ENCODE measurements at places on chromosomes 1 and 21. TPM values are rescaled to one million over a fixed set of nuclear protein-coding genes. Genes with fewer than 3 reads are reported as not detected.

TENT5C gene
- 6.5 TPM for total RNA-seq

DNA sequence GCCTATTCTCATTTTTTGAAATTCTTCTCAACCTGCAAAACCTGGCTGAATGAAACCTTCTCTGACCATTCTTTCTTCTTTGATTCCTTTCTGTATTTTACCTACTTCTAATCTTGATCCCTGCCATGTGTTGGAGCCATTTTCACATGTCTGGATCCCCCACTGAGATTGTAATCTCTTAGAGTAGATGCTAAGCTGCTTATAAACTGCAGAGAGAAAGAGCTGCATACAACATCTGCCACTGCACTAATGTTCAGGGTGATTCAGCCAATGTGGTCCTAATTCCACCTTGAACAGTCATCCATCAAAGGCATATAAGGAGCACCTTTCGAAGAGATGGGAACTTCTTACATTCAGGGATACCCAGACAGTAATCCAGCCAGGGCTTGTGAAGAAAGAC is 16.2 kb upstream of the DAB1 start:
- no peak for DNase-seq

SAMD13 gene
- 0.72 TPM for total RNA-seq

DNA sequence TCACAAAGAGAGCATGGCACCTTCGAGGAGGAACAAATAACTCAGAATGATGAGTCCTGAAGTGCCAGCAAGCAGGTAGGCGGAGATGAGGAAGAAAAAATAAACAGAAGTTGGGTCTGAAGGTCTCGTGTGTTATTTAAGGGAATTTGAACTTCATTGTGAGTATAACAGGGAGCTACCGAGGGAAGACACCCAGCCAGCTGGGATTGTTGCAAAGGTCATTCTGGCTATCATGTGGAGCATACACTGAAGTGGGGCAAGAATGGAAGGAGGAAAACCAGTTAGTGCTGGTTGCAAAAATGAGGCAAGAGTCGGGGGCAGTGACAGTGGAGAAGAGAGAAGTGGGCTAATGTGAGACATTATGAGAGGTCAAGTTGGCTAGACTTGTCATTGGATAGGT is 53.6 kb upstream of the RAP1A start:
- DNase-seq, result no peak

FAM110D gene
- total RNA-seq, result 4.6 TPM

GRCh38 chr1:198708761-198709525 is 70.1 kb downstream of the PTPRC start:
- no peak for DNase-seq

DNA sequence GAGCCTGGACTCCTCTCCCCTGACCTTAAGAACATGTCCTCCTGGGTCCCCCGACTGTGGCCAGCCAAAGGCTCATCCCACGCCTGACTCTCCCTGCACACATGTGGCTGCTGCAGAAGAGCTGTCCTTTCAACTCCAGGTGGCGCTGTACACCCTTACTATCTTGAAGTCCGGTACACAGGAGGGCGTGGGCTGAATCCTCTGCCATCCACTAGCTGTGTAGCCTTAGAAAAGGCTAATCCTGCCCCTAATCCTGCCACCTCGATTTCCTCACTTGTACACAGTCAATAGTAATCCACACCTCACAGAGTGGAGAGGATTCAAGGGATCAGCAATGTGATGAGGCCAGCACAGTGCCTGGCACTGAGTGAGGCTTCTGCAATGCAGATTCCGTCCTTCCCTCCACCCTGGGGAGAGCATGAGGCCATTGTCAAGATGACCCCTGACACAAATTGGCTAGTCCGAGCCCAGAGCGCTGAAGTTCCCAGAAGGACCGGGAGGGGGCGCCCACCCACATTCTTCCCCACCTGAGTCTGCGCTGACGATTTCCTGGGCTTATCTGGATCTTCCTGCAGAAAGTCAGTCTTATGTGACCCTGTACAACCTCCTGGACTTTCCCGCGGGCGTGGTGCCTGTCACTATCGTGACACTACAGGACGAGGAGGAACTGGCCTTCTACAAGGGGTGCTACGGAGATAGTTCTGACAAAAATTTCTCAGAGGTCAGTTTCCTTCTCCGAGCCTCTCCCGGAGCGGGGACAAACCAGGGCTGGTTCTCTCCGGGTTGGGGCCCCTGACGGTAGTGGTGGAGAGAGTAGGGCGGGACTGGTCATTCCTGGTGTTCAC is 47.1 kb upstream of the DMBX1 start:
- DNase-seq, result peak; percentile 60

DNA sequence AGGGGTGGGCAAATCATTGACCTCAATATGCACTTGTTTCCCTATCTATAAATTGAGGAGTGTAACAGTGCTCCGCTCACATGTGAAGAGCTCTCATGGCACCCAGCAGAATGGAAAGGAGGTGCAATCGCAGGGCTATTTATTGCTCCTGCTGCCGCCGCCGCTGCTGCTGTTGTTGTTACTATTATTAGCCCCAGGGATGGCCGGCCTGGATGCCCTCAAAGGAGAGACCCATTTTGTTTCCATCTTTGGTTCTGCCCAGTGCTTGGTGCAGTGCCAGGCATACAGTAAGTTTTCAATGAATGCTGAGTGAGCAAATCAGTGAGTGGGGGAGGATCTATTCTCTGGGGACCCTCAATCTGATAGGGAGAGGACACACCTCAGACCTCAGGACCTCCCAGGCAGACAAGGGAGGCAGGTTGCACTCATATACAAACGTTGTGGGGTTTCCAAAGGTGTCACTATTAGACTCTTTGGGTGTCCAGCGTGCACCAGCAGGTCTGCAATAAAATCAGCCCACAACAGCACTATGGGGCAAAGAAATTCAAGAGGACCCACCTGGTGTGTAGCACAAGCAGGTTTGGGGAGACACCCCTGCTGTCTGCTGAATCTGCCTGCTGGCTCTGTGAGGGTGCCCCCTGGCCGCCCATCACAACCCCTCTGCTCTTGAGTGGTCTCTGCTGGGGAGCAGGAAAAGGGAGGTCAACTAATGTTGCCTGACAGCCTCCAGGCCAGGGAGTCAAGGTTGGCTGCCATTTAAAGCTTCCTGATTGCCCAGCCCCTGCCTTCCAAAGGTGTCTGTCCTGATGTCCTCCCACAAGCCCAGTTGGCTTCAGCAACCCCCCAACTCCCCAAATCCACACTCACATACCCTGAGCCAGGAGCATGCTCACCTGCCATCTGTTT is 136.3 kb downstream of the ACTL8 start:
- DNase-seq, result no peak

DNA sequence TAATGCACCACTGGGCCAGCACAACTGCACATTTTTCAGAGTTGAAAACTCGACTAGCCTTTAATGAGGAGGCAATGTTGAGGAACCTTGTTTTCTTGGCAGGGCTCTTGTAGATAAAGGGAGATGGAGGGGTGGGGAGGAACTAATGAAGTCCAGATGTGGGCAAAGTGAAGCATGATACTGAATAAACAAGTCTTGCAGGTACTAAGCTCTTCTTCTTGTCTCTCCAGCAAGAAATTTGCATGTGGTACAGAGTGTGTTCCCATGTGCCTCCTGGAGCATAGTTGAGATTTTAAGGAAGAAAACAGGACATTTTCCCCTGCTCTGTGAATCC is 47.0 kb downstream of the PLPP3 start:
- DNase-seq, result no peak

- DNase-seq, result no peak
Measured at GRCh38 chr1:153550827-153551500, 1.9 kb upstream of the S100A3 start.

DNA sequence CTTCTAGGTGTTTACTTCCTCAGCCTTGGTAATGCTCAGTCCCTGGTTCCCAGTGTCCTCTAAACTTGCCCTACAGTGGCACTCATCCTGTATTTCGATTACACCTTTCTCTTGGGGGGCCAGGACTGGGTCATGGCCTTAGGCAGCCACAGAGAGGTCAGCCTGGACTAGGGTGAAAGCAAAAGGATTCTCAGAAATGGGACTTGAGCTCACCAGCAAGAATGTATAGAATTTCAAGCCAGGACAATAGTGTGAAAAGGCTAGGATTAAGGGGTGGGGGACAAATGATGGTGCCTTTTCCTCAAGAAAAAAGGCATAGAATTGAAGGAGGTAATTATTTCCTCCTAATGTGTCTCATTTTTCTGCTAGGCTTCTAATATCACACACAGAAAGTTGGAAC is 166.8 kb upstream of the RUNX1 start:
- DNase-seq, result no peak

GRCh38 chr1:170388489-170388888 is 143.5 kb upstream of the GORAB start:
- DNase-seq, result no peak

DNA sequence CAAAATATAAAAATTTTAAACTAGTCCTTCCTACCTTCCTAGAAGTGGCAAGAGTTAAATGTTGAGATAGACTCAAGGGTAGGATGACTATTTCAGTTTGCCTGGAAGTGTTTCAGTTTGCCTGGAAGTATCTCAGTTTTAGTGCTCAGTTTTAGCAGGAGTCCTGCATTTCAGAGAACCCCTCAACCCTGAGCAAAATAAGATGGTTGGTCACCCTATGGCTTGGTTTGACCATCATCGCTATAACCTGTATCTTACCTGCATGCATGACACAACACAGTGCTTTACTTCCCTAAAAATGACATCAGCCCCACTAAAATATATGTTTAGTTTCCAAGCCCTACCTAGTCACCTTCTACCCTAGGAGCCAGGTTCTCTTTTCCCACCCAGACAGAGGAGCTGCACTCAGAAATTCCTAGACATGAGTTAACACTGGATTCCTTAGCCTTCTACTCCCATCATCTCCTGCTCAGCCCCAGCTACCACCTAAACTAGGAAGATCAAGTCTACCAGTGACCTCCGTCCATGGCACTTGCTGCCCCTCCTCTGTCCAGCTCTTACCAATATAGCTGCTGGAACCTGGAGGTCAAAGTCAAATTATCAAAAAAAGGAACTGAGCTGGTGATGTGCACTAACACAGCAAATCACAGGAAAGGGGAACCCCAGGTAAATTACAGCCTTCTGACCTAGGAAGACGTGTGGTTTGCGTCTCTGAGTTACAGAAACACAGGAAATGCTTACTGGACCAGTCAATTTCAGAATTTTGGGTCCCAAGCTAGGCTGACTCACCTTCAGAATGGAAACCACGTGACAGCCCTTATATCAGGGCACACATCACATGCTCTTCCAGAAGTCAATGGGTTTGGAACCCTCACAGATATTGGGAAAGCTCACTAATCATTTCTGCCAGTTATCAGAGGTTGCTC is 2.2 kb upstream of the G0S2 start:
- no peak for DNase-seq

GRCh38 chr1:8184301-8184700 is 133.6 kb upstream of the SLC45A1 start:
- DNase-seq, result no peak

ENO1 gene
- total RNA-seq, result 614 TPM

GRCh38 chr1:235019471-235019870 is 109.2 kb downstream of the TOMM20 start:
- no peak for DNase-seq

AQP10 gene
- 0.37 TPM for total RNA-seq

DNA sequence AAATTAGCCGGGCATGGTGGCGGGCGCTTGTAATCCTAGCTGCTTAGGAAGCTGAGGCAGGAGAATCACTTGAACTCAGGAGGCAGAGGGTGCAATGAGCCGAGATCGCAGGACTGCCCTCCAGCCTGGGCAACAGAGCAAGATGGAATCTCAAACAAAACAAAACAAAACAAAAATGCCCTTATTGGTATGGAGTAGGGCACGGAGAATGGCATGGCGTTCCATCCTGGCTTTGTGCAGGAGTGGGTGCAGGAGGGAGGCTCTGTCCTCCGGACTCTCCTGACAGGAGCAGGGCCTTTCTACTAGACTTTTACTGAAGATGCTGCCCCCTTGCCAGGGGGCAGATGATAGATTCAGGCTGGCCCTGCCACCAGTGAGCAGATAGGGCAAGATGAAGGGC is 1.0 kb downstream of the TMEM61 start:
- DNase-seq, result no peak

GRCh38 chr21:46264690-46265144 is 20.7 kb downstream of the MCM3AP start:
- no peak for DNase-seq

DNA sequence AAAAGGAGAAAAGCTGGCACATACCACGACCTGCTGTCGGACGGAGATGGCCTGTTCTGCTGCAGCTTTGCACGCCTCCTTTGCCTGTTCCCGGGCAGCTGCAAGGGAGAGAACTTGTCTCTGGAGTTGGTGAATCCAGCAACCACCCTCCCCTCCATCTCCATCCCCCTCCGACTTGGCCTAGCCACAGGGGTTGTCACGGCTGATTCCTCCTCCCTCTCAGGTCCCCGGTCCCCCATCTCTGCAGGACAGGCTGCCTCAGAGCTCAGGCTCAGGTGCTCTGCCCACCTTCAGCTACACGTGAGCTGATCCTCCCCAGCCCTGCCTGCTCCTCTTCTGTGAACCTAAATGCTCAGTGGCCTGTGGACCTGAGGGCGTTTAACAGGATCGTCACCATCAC is 11.1 kb upstream of the SRM start:
- DNase-seq, result no peak

LAMC2 gene
- 11.0 TPM for total RNA-seq

DNA sequence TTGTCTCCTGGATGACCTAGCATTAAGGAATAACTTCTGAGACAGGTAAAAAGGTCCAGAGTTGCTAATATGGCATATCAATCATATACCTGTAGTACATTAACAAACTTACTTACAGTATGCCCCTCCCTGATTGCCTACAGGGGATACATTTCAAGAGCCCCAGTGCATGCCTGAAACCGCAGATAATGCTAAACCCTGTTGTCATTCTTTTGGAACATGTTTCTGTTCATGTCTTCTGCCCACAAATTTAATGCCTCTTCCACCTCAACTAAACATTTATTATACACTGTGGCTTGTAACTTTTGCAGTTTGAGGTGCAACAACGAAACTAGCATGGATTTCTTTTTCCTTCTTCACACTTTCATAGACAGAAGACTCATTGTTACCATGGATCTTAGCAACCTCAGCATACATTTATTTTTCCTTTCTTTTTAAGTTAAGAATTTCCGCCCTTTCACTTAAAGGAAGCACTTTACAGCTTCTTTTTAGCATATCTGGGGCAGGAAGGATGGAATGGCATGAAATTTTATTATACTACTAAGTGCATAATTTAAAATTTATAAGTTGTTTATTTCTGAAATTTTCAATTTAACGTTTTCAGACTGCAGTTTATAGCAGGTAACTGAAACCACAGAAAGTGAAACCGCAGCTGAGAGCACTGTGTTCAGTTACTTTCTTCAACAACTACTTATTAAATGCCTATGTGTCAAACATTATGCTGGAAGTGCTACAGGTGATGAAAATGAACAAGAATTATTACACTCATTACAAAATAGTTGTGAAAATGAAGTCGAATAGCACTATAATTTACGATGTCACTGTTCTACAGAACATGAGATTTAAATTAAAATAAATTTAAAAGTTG is 25.3 kb downstream of the F13B start:
- DNase-seq, result no peak

C1QC gene
- total RNA-seq, result 339 TPM

- no peak for DNase-seq
Measured at GRCh38 chr1:229224308-229224707, 46.6 kb upstream of the RAB4A start.

MNDA gene
- total RNA-seq, result 26.0 TPM

SHISAL2A gene
- not detected for total RNA-seq

CFHR5 gene
- not detected for total RNA-seq
